ENCODE measurements at places on chromosomes 2 and 18. TPM values are rescaled to one million over a fixed set of nuclear protein-coding genes. Genes with fewer than 3 reads are reported as not detected.

- no peak for DNase-seq
Measured at GRCh38 chr2:224405841-224406370, 4.0 kb upstream of the FAM124B start.

GRCh38 chr2:157339965-157340655 is 14.5 kb upstream of the ERMN start:
- no peak for DNase-seq

The RBKS gene
- 2.7 TPM for total RNA-seq

- DNase-seq: no peak
Measured at GRCh38 chr2:238097988-238098871, 1.9 kb upstream of the ESPNL start.

The MC5R gene
- total RNA-seq: not detected

GRCh38 chr2:113167962-113168340 is 5.8 kb upstream of the PSD4 start:
- no peak for DNase-seq

The ITGA4 gene
- 22.5 TPM for total RNA-seq

DNA sequence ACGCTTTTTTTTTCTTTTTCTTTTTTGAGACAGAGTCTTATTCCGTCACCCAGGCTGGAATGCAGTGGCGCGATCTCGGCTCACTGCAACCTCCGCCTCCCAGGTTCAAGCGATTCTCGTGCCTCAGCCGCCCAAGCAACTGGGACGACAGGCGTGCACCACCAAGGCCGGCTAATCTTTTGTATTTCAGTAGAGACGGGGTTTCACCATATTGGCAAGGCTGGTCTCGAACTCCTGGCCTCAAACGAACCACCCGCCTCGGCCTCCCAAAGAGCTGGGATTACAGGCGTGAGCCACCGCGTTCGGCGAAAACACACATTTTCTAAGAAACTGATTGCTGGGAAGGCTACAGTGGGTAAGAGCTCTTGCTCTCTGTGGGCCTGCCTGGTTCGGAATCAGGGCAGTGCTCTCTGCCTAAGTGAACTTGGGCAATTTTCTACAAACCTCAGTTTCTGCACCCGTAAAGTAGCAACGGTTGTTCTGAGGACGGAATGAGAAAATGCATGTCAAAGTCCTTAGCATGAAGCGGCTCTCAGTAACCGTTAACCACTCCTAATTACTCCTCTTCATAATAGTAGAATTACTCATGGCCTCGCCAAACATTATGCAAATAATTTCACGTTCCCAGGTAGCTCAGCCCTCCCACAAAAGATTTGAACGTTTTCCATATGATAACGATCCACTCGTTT is 1.0 kb upstream of the PMAIP1 start:
- DNase-seq: no peak

The ABCA12 gene
- 3.0 TPM for total RNA-seq

The RESP18 gene
- total RNA-seq: not detected

GRCh38 chr18:67425672-67426071 is 90.8 kb downstream of the DSEL start:
- peak; percentile 6 for DNase-seq

DNA sequence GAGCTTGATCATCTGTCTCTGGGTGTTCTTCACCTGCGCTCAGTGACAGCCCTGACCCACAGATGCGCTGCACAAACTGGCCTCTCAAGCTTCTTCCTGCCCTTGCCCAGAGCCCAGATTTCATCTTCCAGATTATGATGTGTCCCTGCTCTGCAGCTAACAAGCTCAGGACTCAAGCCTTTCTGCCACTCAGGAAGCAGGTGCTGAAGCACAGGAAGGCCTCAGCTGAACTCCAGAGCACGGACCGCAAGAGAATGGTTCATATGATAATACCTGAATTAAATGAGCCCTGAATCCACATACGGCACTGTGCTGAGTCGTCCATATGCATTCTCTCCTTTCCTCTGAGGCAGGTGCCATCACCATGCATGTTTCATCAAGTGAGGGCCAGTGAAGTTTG is 3.8 kb downstream of the CD207 start:
- no peak for DNase-seq

GRCh38 chr2:2024751-2025481 is 280.6 kb upstream of the PXDN start:
- DNase-seq: no peak

DNA sequence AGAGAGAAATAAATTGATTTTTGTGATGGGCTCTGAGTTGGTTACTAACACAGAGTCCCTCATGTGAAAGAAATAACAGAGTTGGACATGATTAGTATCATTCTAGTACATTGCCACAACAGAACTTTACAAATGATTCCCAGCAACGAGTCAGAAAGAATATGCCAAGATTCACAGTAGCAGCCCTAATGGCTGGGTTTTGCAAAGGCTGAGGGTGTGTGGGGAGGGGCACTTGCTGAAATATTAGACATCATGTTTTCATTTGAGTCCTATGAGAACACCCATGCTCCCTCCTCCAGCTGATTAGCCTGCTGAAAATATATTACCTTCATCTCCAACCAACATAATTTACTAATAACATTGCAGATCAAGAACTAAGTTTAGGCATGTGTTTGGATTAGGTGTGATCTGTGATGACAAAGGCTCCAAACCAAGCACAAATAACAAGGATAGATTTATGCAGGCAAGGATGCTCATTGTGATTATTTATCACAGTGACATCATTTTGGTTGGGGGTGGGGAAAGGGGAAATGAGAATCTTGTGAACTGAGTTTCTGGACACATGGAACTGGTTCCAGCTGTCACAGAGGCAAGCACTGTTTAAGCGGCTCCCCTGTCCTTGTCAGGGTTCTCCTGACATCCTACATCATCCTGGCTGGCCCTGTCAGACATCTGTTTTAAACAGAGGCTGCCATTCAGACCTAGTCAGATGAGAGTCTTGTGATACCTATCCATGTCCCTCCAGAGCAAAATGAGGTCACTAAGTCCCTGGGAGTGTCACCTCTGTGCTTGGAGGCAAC is 205.8 kb upstream of the NCKAP5 start:
- no peak for DNase-seq

- DNase-seq: no peak
Measured at GRCh38 chr2:232652505-232652851, 19.1 kb downstream of the EFHD1 start.

GRCh38 chr2:239339726-239340601 is 60.9 kb downstream of the HDAC4 start:
- DNase-seq: no peak

DNA sequence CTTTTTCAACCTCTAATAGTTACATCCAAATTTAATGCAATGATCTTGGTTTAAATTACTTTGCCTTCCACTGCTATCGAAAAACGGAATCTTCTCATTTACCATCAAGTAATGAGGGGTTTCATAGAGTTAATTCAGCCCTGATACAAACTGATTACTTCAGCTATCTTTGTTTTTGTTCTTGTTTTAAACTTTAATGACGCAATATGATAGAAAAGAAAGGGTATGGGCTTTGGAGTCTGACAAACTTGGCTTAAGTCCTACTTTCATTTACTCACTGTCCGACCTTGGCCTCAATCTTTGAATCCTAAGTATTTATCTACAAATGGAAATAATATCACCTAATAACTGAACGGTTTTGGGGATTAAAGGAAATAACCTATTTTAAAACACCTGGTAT is 16.1 kb downstream of the ADAM17 start:
- DNase-seq: no peak

GRCh38 chr2:112644155-112644932 is 1.4 kb upstream of the SLC20A1 start:
- DNase-seq: peak; percentile 82

DNA sequence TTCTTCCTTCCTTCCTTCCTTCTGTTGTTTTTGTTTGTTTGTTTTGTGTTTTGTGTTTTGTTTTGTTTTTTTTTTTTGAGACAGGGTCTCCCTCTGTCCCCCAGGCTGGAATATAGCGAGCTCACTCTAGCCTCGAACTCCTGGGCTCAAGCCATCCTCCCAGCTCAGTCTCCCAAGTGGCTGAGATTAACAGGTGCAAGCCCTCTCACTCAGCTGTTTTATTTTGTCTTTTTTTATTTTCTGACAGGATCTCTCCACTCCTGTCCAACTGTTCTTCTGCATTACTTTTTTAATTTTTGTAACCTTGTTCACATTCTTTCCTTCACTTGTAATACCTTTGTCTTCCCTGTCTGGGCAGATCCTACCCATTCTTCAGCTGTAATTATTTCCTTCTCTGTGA is 23.6 kb downstream of the MAP3K20 start:
- no peak for DNase-seq

DNA sequence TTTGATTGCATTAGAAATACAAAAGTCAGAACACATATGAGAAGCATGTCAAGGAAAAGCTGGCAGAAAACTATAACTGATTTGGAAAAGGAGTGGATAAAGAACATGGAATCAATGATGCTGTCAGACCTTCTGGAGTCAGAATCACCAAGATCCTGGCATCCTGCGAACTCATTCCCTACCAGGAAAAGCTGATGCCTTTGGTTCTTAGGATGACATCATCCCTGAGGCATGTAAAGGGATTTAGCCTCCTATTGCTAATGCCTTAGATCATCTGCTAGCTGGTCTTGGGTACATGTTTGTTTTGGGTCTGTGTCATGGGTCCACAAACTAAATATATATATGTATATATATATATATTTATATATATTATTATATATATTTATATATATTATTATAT is 680.7 kb downstream of the EPHA4 start:
- DNase-seq: peak; percentile 62
